ENCODE measurements at places on chromosomes 2 and 18.

- no peak for DNase-seq
These were observed 17.6 kb downstream of the EMX1 start for GRCh38 chr2:72934683-72935610.

GRCh38 chr2:71067567-71068217, 756 bp upstream of the NAGK start:
- DNase-seq: no peak

- no peak for DNase-seq
These were observed 25.2 kb downstream of the TRABD2A start for GRCh38 chr2:84855731-84856130.

- DNase-seq: no peak
These were observed 191.0 kb downstream of the NEDD4L start for GRCh38 chr18:58235001-58235436.

GRCh38 chr2:165144315-165144714, 59.5 kb downstream of the SCN3A start:
- DNase-seq: no peak

DNA sequence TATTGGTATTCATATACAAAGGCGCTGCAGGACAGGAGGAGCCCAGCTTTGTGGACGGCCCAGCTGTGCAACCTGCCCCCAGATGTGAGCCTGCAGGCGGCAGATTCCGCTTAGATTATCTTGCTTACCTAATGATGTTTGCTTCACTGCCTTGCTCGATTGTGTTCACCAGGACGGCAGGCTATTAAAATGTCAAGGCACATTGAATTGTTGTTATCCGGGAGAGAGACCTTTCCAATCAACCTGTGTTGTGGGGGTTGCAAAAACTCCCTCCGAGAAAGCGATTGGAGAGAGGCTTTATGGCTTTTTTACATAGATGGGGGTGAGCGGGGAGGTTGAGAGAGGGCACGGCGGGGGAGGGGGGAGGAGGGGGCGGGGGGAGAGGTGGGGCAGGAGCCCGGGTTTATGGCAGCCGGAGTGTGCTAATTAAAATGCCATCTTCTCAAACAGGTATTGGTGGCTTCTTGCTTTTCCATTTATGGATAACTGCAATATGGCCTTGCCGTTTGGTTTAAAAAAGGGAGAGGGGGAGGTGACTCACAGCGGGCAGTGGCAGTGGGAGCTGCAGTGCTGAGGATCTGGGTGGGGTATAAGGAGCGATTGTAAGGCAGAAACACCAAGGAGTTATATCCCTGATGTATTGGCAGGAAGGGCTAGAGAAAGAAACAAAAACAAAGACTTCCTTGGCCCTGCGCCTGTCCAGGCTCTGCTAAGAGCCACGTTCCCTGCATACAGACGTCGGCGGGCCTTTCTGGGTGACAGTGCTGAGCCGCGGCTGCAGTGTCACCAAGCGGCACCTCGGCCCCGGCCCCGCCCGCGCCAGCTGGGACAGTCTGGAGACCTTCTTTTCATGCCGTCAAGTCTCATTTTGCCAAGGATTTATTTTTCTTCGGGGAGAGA, 97.2 kb downstream of the INSIG2 start:
- DNase-seq: peak; percentile 62

GRCh38 chr2:12412898-12413305, 303.8 kb upstream of the TRIB2 start:
- peak; percentile 56 for DNase-seq
